ENCODE measurements at places on chromosomes 13 and 19.
A peak's percentile ranks its signal among the peaks of the same experiment; 100 is the strongest.

GRCh38 chr19:41694831-41695635 lies 7.0 kb upstream of the CEACAM7 start:
- DNase-seq = no peak

DNA sequence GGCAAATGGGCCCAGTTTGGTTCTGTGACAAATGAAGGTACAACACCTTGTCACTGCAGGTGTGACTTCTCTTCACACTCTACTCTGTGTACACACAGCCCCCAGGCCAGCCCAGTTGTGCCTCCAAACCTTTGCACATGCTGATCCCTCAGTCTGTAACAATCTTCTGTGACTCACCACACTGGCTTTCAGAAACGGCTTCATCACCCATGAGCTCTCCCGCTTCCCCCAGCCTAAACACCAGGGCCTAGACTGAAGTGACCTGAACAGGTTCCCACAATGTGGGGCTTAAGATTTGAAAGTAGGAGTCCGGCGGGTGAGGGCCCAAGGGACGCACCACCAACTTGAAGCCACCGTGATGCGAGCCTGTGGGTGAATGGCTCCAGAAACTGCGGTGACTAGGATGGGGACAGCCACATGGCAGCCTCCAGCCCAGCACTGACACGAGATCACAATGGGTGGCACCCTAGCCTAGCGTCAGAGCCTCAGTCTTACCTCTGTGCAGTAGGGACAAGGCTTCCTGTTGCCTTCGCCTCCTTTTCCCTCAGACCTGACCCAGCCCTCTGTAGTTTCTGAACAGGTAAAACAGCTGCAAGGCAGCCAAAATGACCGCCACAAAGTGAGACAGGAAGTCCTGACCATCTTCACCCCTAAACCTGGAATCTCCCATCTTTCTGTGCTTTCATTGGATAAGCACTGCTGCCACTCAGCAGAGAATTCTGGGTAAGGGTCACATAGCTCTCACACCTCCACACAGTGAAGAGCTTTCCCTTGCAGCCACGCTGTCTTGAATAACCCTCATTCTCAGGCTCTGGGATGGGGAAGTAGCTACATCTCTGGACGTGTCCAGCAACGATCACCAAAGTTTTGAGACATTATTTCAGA lies 34.2 kb upstream of the ZNF599 start:
- no peak for DNase-seq

DNA sequence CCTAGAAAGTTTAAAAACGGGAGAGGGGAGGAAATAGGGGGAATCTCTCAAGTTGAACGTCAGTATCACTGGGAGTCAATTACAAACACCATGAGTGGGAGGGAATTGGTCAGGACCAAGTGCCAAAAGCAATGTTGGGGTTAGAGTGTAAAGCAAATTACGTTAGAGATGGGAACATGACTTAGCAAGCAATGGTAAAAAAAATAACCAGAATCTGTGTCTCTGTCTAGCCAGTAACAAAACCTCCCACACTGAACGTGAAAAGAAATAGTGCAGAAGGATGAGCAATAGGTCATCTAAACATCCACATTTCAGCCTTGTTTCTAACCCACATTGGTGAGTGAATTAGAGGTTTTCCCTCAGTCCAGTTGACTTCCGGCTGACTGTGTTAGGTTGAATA lies 242.2 kb downstream of the COG6 start:
- no peak for DNase-seq

DNA sequence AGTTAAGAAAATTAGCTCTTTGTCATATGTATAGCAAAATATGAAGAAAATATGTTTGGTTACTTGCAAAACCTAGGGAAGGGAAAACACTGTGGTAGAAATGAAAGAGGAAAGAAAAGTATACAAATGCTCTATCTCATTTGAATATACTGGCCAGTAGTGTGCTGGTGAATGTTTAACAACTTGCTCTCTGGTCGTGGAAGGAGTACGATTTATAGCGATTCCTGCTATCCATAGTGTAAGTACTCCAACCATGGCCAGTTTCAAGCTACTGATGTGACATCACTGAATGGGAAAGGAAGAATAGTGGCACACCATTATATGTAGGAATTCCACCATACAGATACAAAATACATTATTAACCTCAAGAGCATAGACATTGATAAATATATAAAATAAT lies 9.3 kb downstream of the BORA start:
- no peak for DNase-seq

GRCh38 chr19:58568453-58569130 lies 4.5 kb downstream of the MZF1 start:
- DNase-seq = no peak

DNA sequence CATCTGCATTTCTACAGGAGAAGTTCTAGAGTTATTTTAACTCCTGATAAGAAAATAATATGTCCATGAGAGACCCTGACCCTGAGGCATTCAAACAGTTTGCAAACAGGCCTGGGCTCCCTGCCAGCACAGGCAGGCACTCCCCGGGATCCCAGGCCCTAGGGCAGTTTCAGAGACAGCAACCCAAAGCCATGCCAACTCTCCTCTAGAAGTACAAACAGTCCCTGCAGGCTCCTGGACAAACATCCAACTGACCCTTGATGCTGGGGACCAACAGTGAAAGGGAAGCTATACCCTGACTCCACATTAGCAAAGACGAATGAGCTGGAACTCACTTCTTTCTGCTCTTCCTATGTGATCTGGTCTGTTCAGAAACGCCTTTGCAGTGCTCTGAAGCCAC lies 44.8 kb downstream of the CCDC70 start:
- no peak for DNase-seq

- no peak for DNase-seq
Measured at GRCh38 chr13:52945348-52945747, 83.3 kb upstream of the OLFM4 start.

- DNase-seq = no peak
Measured at GRCh38 chr13:67017276-67017675, 212.9 kb downstream of the PCDH9 start.

- peak; percentile 33 for DNase-seq
Measured at GRCh38 chr19:35090506-35091214, 25.0 kb upstream of the FXYD3 start.

GRCh38 chr13:27827646-27828045 lies 35.4 kb downstream of the GSX1 start:
- no peak for DNase-seq

- DNase-seq = no peak
Measured at GRCh38 chr13:109314101-109314500, 472.3 kb downstream of the IRS2 start.

DNA sequence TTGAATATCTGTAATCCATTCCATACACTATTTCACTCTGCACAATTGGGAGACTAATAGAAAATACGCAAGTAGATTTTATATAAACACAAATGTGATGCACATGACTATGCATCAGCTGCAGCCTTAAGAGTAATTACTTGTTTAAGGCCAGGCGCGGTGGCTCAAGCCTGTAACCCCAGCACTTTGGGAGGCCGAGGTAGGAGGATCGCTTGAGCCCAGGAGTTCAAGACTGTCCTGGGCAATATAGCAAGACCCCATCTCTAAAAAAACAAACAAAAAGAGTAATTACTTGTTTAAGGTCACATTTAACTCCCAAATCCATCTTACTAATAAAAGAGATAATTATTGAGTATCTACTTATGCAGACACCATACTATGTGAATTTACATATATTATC lies 18.0 kb downstream of the IPO5 start:
- DNase-seq = no peak

DNA sequence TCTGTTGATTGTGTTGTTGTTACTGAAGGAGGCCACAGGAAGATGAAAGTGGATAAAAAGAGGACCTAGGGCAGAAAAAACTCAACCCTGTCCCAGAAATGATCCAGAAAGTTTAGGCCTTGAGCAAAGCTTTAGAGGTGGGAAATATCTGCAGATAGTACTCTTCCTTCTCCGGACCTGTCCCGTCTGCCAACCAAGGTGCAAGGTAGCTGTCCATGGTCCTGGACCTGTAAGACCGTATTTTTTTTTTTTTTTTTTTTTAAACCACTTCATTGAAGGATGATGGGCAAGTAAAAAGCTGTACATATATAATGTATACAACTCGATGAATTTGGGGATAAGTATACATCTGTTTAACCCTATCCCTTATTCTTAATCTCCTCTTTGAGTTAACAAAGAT lies 225.9 kb downstream of the OLFM4 start:
- DNase-seq = no peak

GRCh38 chr19:50324331-50324730 lies 4.8 kb downstream of the KCNC3 start:
- DNase-seq = no peak

DNA sequence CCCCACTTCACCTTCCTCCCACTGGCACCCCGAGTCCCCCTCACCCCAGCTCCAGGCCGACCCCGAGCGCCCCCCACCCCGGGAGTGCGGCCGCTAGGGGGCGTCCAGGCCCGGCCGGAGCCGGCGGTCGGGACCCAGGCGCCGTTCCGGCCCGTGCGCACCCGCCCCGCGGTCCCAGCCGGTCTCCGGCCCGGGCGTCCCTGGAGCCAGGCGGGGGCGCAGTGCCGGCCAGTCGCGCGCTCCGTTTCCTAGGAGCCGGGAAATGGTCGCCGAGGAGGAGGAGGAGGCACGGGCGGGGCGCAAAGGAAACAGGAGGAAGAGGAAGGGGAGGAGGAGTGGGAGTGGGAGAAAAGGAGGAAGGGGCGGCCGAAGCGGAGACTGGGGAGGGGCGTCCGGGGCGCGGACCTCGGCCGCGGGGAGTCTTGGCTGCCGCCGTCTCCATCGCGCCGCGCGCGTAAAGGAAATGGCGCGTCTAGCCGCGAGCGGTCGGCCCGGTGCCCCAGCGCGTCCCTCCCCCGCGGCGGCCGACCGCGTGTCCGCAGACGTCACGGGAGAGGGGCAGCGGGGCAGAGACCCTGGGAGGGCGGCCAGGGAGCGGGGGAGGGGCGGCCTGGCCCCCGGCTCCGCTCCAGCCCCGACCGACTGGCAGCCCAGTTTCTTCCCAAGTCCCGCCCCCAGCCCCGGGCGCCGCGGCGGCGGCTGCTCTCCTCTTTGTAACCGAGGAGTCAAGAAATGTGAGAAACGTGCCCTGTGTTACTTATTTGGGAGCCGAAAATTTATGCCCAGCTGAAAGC lies 1.1 kb upstream of the KCTD15 start:
- DNase-seq = peak; percentile 30

- DNase-seq = no peak
Measured at GRCh38 chr13:68727798-68728197, 1379.8 kb upstream of the ATXN8OS start.

DNA sequence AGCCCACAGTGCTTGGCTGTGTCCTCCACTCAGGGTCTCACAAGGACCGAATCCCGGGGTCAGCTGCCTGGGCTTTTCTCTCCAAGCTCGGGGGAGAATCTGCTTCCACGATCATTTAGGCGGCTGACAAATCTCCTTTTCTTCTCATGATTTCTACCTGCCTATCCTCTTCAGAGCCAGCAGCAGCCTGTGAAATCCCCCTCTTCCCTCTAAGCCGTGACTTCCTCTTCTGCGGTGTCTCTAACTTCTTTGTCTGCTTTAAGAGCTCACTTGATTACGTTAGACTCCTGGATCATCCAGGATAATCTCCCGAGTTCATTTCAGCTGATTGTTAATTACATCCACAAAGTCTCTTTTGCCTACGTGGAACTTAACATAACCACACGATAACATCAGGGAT lies 22.5 kb upstream of the ZNF845 start:
- DNase-seq = no peak

DNA sequence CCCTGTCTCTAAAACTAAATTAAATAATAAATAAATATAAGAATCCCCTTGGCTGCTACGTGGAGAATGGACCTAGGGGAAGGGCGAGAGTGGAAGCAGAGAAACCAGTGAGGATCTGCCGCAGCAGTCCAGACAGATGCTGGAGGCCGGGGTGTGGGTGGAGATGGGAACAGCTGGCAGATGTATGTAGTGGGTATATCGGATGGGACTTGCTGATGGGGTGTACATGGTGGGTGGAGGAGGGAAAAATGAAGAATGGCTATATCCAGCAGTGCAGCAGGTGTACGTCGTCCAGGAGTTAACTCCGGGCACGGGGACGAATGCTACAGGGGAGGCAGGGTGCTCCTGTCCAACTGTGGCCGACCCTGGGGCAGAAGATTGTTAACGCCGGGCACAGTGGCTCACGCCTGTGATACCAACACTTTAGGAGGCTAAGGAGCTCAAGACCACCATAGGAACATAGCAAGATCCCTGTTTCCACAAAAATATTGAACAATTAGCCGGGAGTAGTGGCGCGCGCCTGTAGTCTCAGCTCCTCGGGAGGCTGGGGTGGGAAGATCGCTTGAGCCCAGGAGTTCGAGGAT lies 654 bp downstream of the CEP89 start:
- no peak for DNase-seq

- no peak for DNase-seq
Measured at GRCh38 chr13:50130123-50130946, 115.1 kb downstream of the KCNRG start.

GRCh38 chr13:46995874-46996273 lies 99.0 kb upstream of the HTR2A start:
- DNase-seq = no peak

GRCh38 chr19:46481947-46482346 lies 10.6 kb upstream of the PNMA8A start:
- no peak for DNase-seq

GRCh38 chr19:21317821-21318220 lies 11.4 kb downstream of the ZNF708 start:
- no peak for DNase-seq

- DNase-seq = peak; percentile 41
Measured at GRCh38 chr19:12665281-12665573, 1.3 kb downstream of the MAN2B1 start.

GRCh38 chr13:102779436-102780159 lies 6.0 kb upstream of the TEX30 start:
- no peak for DNase-seq

DNA sequence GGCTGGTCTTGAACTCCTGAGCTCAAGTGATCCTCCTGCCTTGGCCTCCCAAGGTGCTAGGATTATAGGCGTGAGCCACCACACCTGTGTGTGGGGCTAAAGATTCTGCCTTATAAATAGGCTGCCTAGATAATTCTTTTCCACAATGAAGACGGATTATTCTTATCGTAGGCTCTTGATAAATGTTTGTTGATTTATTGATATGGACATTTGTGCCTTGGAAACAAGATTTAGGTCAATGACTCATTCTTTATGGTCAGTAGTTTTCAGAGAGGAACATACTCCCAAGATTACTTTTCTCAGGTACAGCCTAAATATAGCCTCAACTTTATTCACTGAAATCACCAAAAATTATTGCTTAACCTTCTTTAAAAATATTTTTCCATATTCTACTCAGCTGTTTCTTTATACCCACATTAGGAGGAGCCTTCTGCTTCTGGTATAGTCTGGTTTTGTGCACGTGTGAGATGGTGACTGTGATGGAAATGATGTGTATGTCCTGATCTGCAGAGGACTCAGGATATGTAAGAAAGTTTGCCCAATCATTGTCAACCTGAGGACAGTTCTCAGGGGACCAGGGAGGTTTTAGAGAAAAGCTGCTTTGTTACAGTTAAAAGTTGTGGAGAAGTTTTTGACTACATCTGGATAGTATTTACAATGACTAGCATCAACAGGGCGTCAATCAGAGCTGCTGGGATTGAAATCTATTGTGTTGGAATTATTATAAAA lies 208.9 kb downstream of the DNAJC15 start:
- DNase-seq = no peak
